Dermis blood vessel endothelial cell (primary cell): ENCODE measurements at places on chromosomes 2 and 18. TPM values are rescaled to one million over a fixed set of nuclear protein-coding genes. Genes with fewer than 3 reads are reported as not detected.

Gene CYP27A1
- total RNA-seq, result 8.6 and 12.8 TPM in 2 replicates

Gene ITGA6
- total RNA-seq, result 338 and 347 TPM in 2 replicates

Gene PAIP2B
- 1.5 and 1.9 TPM in 2 replicates for total RNA-seq

Gene MRPL19
- 35.7 and 72.8 TPM in 2 replicates for total RNA-seq

Gene KIF3C
- total RNA-seq, result 12.6 and 23.3 TPM in 2 replicates

Gene SULT6B1
- not detected in 2 replicates for total RNA-seq

Gene ABCG5
- total RNA-seq, result not detected in 2 replicates

Gene TEX44
- total RNA-seq, result not detected in 2 replicates

Gene WDSUB1
- total RNA-seq, result 4.4 and 5.3 TPM in 2 replicates

Gene PHLPP1
- 9.4 and 10.3 TPM in 2 replicates for total RNA-seq

Gene MOB4
- 32.3 and 39.5 TPM in 2 replicates for total RNA-seq

Gene NOL4
- not detected in 2 replicates for total RNA-seq

Gene CDKL4
- total RNA-seq, result 0.51 and 0.98 TPM in 2 replicates

Gene TSPYL6
- not detected in 2 replicates for total RNA-seq

Gene SAG
- total RNA-seq, result 0.19 TPM in 1 of 2 replicates, not detected in the other

Gene EVX2
- not detected in 2 replicates for total RNA-seq

Gene RELCH
- 32.0 and 34.9 TPM in 2 replicates for total RNA-seq

Gene TRAK2
- 40.7 and 63.1 TPM in 2 replicates for total RNA-seq

Gene C2orf78
- total RNA-seq, result not detected in 2 replicates

Gene FAM124B
- total RNA-seq, result 139 and 228 TPM in 2 replicates

Gene FAM110C
- 0.28 and 0.51 TPM in 2 replicates for total RNA-seq

Gene MEP1B
- total RNA-seq, result not detected in 2 replicates

Gene CNRIP1
- 45.3 and 52.3 TPM in 2 replicates for total RNA-seq

Gene NLRC4
- not detected in 2 replicates for total RNA-seq

Gene ASXL3
- total RNA-seq, result 0.05 TPM in 1 of 2 replicates, not detected in the other

Gene PLGLB2
- 0.65 and 1.7 TPM in 2 replicates for total RNA-seq

Gene LIPG
- total RNA-seq, result 1.9 and 54.6 TPM in 2 replicates

Gene KIAA2012
- total RNA-seq, result not detected in 2 replicates

Gene GRHL1
- total RNA-seq, result 0.37 and 0.85 TPM in 2 replicates

Gene MYO3B
- not detected in 2 replicates for total RNA-seq

Gene GALR1
- not detected in 2 replicates for total RNA-seq

Gene GDF7
- total RNA-seq, result 5.4 and 28.1 TPM in 2 replicates

Gene ACKR3
- total RNA-seq, result 14.0 and 16.8 TPM in 2 replicates

Gene DNAJC27
- total RNA-seq, result 4.3 and 5.3 TPM in 2 replicates

Gene IL1R1
- total RNA-seq, result 24.2 and 24.7 TPM in 2 replicates

Gene OSBPL1A
- total RNA-seq, result 13.8 and 14.3 TPM in 2 replicates

Gene KCTD18
- 11.0 and 11.1 TPM in 2 replicates for total RNA-seq

Gene KCNS3
- 1.3 and 1.5 TPM in 2 replicates for total RNA-seq

Gene SLC19A3
- total RNA-seq, result 0.14 TPM in 1 of 2 replicates, not detected in the other

Gene CKAP2L
- total RNA-seq, result 2.4 and 12.8 TPM in 2 replicates

Gene RPS27A
- 694 and 1,366 TPM in 2 replicates for total RNA-seq

Gene ARHGAP25
- 12.1 and 14.3 TPM in 2 replicates for total RNA-seq

Gene ZNF513
- total RNA-seq, result 8.0 and 9.3 TPM in 2 replicates

Gene IL1F10
- not detected in 2 replicates for total RNA-seq

Gene NTSR2
- not detected in 2 replicates for total RNA-seq

Gene TNS1
- total RNA-seq, result 45.8 and 65.6 TPM in 2 replicates

Gene MAP3K19
- total RNA-seq, result not detected in 2 replicates

Gene FOXD4L1
- 0.05 and 0.17 TPM in 2 replicates for total RNA-seq

Gene TPO
- total RNA-seq, result not detected in 2 replicates

Gene PRKCE
- total RNA-seq, result 46.5 and 52.8 TPM in 2 replicates

Gene GALNT3
- 0.34 TPM in 1 of 2 replicates, not detected in the other for total RNA-seq

Gene KATNAL2
- total RNA-seq, result 0.51 and 2.9 TPM in 2 replicates
